ENCODE measurements at places on chromosomes 4 and X. TPM values are rescaled to one million over a fixed set of nuclear protein-coding genes. Genes with fewer than 3 reads are reported as not detected.

Gene TMPRSS11A
- total RNA-seq, result not detected

Gene TCEAL4
- total RNA-seq, result 110 TPM

Gene CTAG1B
- total RNA-seq, result not detected

Gene FGFBP2
- total RNA-seq, result not detected

Gene CNGA1
- not detected for total RNA-seq

Gene ARHGAP36
- not detected for total RNA-seq

Gene SSX3
- total RNA-seq, result not detected

Gene PCSK1N
- total RNA-seq, result 39.5 TPM

Gene TRAM1L1
- 0.32 TPM for total RNA-seq

Gene BEND2
- total RNA-seq, result not detected

Gene POLN
- total RNA-seq, result 0.72 TPM

Gene MAGEB2
- total RNA-seq, result not detected

Gene HPGD
- total RNA-seq, result 52.9 TPM

Gene GRID2
- not detected for total RNA-seq

Gene AKAP4
- not detected for total RNA-seq

Gene GPR82
- total RNA-seq, result not detected

Gene CSN1S1
- not detected for total RNA-seq

Gene RHOH
- not detected for total RNA-seq

Gene IRS4
- total RNA-seq, result not detected

Gene CBR4
- total RNA-seq, result 3.8 TPM

Gene SULT1E1
- not detected for total RNA-seq
